ENCODE measurements at places on chromosomes 7 and 10. TPM values are rescaled to one million over a fixed set of nuclear protein-coding genes. Genes with fewer than 3 reads are reported as not detected.

The ASB4 gene
- total RNA-seq: not detected

The NUP42 gene
- 30.5 TPM for total RNA-seq

The APBB1IP gene
- 0.37 TPM for total RNA-seq

The DTX2 gene
- total RNA-seq: 4.1 TPM

The TBX20 gene
- not detected for total RNA-seq

The GPR26 gene
- not detected for total RNA-seq

The PRLHR gene
- not detected for total RNA-seq

The DPP6 gene
- total RNA-seq: 0.50 TPM

The CYP3A7 gene
- 0.55 TPM for total RNA-seq

The TUBAL3 gene
- total RNA-seq: not detected

The TFEC gene
- 0.50 TPM for total RNA-seq

The UNCX gene
- not detected for total RNA-seq
